Ascending aorta (tissue), 2 donors: ENCODE measurements at places on chromosomes 2 and 18. TPM values are rescaled to one million over a fixed set of nuclear protein-coding genes. Genes with fewer than 3 reads are reported as not detected.

Gene TLX2
- not detected for total RNA-seq

Gene FRZB
- total RNA-seq: 42.5 TPM

Gene PRSS56
- not detected for total RNA-seq

Gene DPYSL5
- not detected for total RNA-seq

Gene FAM228A
- not detected for total RNA-seq

Gene RGPD4
- total RNA-seq: not detected

Gene HAAO
- total RNA-seq: 7.2 TPM

DNA sequence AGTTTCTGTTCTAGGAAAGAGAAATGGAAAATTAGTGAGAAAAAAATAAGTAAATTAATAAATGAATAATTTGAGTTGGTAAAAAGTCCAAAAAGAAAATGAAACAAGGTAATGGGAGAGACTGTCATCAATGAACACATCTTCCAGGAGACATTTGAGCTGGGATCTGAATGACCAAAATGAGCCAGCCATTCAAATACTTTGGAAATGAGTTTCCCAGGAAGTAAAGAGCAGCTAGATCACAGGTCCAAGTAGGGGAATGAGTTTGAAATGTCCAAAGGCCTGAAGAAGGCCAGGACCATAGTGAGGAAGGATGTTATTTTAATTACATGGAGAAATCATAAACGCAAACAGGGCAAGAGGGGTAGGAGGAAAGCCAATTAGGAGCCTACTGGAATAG lies 6.6 kb upstream of the DNAH7 start:
- H3K4me3 ChIP-seq: no peak overlapping the region
- no peaks in the 10 kb centered on the region for H3K36me3 ChIP-seq
- H3K27ac ChIP-seq: peak overlapping the region; percentile 53
- H3K4me1 ChIP-seq: no peaks in the 10 kb centered on the region
- no peaks in the 10 kb centered on the region for H3K27me3 ChIP-seq

GRCh38 chr2:25598911-25599310 lies 74.5 kb downstream of the DTNB start:
- H3K4me3 ChIP-seq: no peak overlapping the region
- H3K36me3 ChIP-seq: no peaks in the 10 kb centered on the region
- no peak for DNase-seq
- no peaks in the 10 kb centered on the region for H3K27me3 ChIP-seq

GRCh38 chr2:181879295-181879694 lies 12.2 kb upstream of the ITPRID2 start:
- no peaks in the 10 kb centered on the region for H3K4me1 ChIP-seq
- no peaks in the 10 kb centered on the region for H3K36me3 ChIP-seq
- H3K27me3 ChIP-seq: no peaks in the 10 kb centered on the region
- H3K27ac ChIP-seq: no peak overlapping the region
- no peak for DNase-seq
- no peak overlapping the region for H3K4me3 ChIP-seq

DNA sequence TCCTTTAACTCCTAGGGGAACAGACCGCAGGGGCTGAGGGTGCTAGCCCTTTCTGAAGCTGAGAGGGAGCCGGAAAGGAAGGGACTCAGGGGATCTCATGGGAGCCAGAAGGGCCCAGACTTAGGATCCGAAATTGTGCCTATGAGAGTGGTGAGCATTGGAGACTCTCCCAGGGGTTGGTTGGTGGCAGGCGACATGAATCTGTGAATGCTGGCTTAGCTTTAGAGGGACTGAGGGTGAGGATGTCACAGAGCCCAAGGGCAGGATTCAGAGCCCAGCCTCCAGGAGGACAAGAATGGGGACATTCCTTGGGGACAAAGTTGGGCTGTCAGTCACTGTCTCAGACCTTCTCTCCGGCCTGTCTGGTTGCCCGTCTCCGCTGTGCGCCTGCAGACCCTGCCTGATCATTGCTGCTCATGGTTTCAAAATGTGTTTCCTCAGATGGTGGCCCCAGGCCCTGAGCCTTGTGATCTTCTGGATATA lies 17.5 kb downstream of the GNLY start:
- no peak overlapping the region for H3K4me3 ChIP-seq
- DNase-seq: no peak
- no peaks in the 10 kb centered on the region for H3K4me1 ChIP-seq
- H3K27me3 ChIP-seq: no peaks in the 10 kb centered on the region
- H3K27ac ChIP-seq: peak overlapping the region; percentile 70

DNA sequence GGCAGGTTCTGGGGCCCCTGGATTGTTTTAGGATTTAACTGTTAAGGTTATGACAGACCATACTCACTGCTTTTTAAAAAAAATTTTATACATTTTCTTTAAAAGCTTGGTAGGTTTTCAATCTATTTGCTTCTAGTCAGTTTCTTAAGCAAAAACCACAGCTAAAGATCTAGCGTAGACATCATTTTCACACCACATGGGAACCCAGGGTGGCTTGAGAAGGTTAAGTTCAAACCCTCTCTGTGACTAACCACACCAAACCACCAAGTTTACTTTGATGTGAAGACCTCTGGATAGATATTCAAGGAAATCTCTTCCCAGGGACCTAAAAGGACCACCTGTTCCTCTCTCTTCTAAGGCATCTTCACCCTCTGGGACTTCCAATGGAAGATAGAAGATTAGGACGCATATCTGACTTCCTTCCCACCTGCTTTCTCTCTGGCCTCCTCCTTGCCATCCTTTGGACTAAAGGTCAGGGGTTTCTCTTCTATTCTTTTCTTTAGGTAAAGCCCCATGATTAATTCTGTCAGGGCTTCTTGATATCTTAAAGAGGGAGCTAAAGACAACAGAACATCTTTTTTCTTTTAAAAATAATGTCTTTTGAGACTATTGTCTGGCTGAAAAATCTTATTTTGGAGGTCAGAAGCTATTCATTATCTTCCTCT lies 32.3 kb downstream of the FOSL2 start:
- H3K27ac ChIP-seq: no peak overlapping the region
- H3K27me3 ChIP-seq: no peaks in the 10 kb centered on the region
- H3K4me1 ChIP-seq: no peaks in the 10 kb centered on the region
- H3K36me3 ChIP-seq: peaks cover 7% of the 10 kb centered on the region
- H3K4me3 ChIP-seq: no peak overlapping the region

DNA sequence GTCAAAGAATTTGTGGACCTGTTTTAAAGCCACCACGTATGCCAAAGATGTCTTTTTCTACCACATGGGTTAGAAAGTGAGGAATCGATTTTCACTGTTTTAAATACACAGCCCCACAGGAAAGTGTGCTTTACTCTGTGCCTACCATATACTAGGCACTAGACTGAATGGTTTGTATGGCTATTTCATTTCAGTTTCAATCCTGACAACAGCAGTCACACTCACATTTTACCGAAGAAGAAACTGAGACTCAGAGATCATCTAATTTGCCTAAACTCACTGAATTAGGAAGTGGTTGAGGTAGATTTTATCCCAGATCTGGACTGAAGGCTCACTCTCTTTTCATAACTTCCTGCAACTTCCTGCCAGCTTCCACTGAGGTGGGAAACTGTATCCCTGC lies 176.4 kb downstream of the ALK start:
- H3K36me3 ChIP-seq: no peaks in the 10 kb centered on the region
- DNase-seq: no peak
- no peak overlapping the region for H3K27ac ChIP-seq
- no peak overlapping the region for H3K4me3 ChIP-seq
- H3K27me3 ChIP-seq: no peaks in the 10 kb centered on the region
- no peaks in the 10 kb centered on the region for H3K4me1 ChIP-seq

DNA sequence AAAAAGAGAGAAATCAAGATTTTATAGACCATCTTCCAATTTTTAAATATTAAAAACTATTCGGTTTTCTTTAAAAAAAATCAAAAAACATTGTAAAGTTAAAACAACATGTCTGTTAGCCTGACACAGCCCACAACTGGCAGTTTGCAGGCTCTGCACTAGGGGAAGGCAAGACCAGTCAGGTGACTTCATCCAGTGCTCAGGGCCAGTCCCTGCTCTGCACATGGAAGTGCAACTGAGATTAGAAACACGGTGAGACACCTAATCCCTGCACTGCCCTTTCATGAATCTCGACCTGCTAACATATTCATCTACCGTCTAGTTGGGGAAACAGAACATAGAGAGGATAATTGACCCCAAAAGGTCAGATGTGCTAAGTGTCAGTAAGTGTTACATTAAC lies 135.2 kb downstream of the BARD1 start:
- H3K4me1 ChIP-seq: no peaks in the 10 kb centered on the region
- no peak for DNase-seq
- H3K36me3 ChIP-seq: no peaks in the 10 kb centered on the region
- H3K4me3 ChIP-seq: no peak overlapping the region

- DNase-seq: peak; percentile 60
- H3K27me3 ChIP-seq: no peaks in the 10 kb centered on the region
- no peak overlapping the region for H3K27ac ChIP-seq
- H3K4me1 ChIP-seq: peaks cover 35% of the 10 kb centered on the region
These were observed 45.6 kb downstream of the ATOH8 start for GRCh38 chr2:85799215-85799956.

- DNase-seq: no peak
- no peak overlapping the region for H3K4me3 ChIP-seq
- H3K27me3 ChIP-seq: no peaks in the 10 kb centered on the region
- H3K36me3 ChIP-seq: no peaks in the 10 kb centered on the region
- no peaks in the 10 kb centered on the region for H3K4me1 ChIP-seq
These were observed 10.7 kb downstream of the AMER3 start for GRCh38 chr2:130766037-130766436.

DNA sequence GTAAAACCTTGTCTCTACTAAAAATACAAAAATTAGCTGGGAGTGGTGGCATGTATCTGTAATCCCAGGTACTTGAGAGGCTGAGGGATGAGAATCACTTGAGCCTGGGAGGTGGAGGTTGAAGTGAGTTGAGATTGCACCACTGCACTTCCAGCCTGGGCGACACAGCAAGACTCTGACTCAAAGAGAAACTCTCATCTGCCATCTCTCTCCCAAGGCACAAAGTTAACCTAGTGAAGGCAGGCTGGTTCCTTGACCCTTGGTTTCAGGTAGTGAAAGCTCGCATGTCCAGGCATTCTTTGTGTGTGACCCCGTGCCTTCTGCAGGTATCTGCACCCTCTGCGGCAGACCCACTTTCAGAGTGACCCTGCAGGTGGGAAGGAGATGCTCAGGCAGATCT lies 100.0 kb downstream of the WDSUB1 start:
- no peaks in the 10 kb centered on the region for H3K4me1 ChIP-seq
- no peak overlapping the region for H3K27ac ChIP-seq
- H3K27me3 ChIP-seq: no peaks in the 10 kb centered on the region

- no peak for DNase-seq
- no peaks in the 10 kb centered on the region for H3K27me3 ChIP-seq
- H3K4me1 ChIP-seq: peaks cover under 1% of the 10 kb centered on the region
- H3K36me3 ChIP-seq: no peaks in the 10 kb centered on the region
These were observed 13.2 kb upstream of the KLHL30 start for GRCh38 chr2:238125127-238125885.

- DNase-seq: no peak
- no peaks in the 10 kb centered on the region for H3K4me1 ChIP-seq
- H3K27ac ChIP-seq: no peak overlapping the region
- no peaks in the 10 kb centered on the region for H3K27me3 ChIP-seq
These were observed 150.3 kb downstream of the SMAD2 start for GRCh38 chr18:47780011-47780725.

GRCh38 chr2:129061069-129061768 lies 742.6 kb upstream of the HS6ST1 start:
- H3K27me3 ChIP-seq: no peaks in the 10 kb centered on the region
- no peak overlapping the region for H3K27ac ChIP-seq
- no peaks in the 10 kb centered on the region for H3K36me3 ChIP-seq
- no peak for DNase-seq
- H3K4me3 ChIP-seq: no peak overlapping the region
- H3K4me1 ChIP-seq: no peaks in the 10 kb centered on the region

DNA sequence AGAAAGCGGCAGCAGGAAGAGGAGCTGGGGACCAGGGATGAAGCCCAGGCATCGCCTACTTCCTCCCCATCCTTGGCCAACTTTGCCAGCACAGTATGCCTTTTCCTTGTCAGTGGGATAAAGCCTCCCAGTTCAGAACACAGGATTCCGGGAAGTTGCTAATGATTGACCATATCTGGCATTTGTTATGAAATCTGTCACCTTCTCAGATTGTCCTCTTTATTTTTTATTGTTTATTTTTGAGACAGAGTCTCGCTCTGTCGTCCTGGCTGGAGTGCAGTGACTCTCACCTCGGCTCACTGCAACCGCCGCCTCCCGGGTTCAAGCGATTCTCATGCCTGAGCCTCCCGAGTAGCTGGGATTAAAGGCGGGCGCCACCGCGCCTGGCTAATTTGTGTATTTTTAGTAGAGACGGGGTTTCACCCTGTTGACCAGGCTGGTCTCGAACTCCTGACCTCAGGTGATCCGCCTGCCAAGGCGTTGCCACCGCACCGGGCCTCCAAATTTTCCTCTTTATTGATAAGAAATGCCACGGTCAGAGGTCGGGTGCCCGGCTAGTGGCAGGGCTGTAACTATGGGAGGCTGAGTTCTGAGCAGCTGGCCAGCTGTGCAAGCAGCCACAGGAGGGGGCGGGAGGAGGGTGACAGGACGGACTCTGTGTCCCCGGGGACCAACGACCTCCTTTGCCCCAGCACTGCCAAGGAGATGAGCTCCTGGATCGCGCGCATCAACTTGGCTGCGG lies 24.4 kb downstream of the PSD4 start:
- no peaks in the 10 kb centered on the region for H3K4me1 ChIP-seq
- H3K27me3 ChIP-seq: no peaks in the 10 kb centered on the region
- H3K4me3 ChIP-seq: peak overlapping the region; percentile 75
- no peaks in the 10 kb centered on the region for H3K36me3 ChIP-seq
- H3K27ac ChIP-seq: no peak overlapping the region
- no peak for DNase-seq

DNA sequence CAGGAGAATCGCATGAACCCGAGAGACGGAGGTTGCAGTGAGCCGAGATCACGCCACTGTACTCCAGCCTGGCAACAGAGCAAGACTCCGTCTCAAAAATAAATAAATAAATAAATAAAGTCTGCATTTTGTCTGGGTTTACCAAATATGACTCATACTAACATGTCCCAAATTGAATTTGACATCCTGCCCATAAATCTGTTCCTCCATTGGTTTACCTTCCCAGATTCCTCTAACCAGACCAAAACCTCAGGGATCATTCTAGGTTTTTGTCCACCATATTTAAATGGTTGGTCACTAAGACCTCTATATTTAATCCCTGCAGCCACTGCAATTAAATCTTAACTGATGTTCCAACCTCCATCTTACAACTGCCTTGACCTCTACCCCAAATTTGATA lies 150.9 kb downstream of the ATAD2B start:
- no peaks in the 10 kb centered on the region for H3K27me3 ChIP-seq
- H3K4me3 ChIP-seq: no peak overlapping the region
- no peak for DNase-seq
- H3K4me1 ChIP-seq: no peaks in the 10 kb centered on the region
- peaks cover 38% of the 10 kb centered on the region for H3K36me3 ChIP-seq
